HepG2 (cell line): ENCODE measurements at places on chromosomes 4 and X. TPM values are rescaled to one million over a fixed set of nuclear protein-coding genes. Genes with fewer than 3 reads are reported as not detected.

The FAM241A gene
- polyA plus RNA-seq: 0.61 and 0.71 TPM in 2 replicates

The PHOX2B gene
- polyA plus RNA-seq: not detected in 2 replicates

The CCDC110 gene
- not detected in 2 replicates for polyA plus RNA-seq

The HDAC6 gene
- 93.6 and 113 TPM in 2 replicates for polyA plus RNA-seq

The GABRG1 gene
- polyA plus RNA-seq: 0.03 TPM in 1 of 2 replicates, not detected in the other

The TLR1 gene
- polyA plus RNA-seq: 0.08 TPM in 2 replicates

The ZNF630 gene
- not detected in 2 replicates for polyA plus RNA-seq

The SPARCL1 gene
- polyA plus RNA-seq: not detected in 2 replicates

The ARX gene
- polyA plus RNA-seq: not detected in 2 replicates

The GNPDA2 gene
- 4.2 and 5.4 TPM in 2 replicates for polyA plus RNA-seq

The CXCL3 gene
- polyA plus RNA-seq: not detected in 2 replicates

The OTUD6A gene
- not detected in 2 replicates for polyA plus RNA-seq
